T-helper 1 cell (primary cell): ENCODE measurements at places on chromosomes 4 and X.

DNA sequence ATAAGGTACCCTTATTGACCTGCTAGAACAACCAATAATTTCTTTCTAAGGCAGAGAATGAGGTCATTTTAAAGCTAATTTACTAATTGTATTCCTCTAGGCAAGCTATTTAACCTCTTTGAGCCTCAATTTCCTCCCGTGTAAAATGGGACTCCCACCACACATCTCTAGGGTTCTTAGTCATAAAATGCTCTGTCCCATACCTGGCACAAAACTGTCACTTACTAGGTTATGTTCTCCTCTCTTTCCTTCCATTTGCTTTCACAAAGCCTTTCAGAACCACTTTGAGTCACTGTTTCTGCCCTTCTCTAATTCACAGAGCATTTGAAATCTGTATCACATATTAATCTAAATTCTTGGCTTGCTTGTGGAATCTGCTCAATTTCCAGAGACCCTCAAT, 2.4 kb upstream of the GPR82 start:
- DNase-seq = no peak

- DNase-seq = peak; percentile 86
Observed at GRCh38 chr4:139554893-139555704, 920 bp downstream of the SETD7 start.

DNA sequence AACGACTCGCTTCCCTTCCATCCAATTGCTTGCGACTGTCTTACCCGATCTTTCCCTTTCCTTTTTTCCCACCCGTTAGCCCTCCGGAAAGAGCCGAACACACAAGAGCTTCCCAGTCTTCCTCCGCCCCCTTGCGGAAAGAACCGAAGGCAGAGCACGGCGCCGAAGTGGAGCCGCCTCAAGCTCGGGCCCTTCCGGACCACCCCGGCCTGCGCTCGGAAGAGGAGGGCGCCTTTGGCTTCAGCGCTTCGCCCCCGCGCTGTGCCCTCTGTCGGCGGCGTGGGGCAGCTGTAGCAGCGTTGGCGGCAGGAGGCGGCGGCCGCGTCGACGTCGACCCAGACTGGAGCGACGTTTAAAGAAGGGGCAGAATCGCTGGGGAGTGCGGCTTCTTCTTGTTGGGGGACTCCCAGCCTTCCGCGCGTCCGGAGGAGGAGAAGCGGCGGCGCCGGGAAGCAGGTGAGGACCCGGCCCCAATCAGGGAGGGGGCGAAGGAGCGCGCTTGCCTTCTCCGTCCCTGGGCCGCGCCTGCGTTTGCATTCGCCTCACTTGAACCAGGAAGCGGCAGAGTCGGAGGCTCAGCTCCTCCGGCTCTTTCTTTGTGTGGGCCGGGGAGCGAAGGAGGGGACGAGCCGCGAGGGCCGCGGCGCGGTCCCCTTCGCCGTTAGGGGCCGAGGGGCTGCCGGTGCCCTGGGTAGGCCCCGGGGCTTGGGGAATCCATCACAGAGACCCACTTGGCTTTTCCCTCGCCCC, at the start of gene ZBTB33:
ZBTB33 (plus strand) TSS at position 291 of the 750 bp plus-strand sequence. CDS start 2,604 bp downstream, outside the sequence.
- DNase-seq = peak; percentile 82

- no peak for DNase-seq
Observed at GRCh38 chrX:16213961-16214360, 46.7 kb downstream of the MAGEB17 start.

GRCh38 chr4:37652747-37653527, 33.2 kb downstream of the RELL1 start:
- DNase-seq = no peak

DNA sequence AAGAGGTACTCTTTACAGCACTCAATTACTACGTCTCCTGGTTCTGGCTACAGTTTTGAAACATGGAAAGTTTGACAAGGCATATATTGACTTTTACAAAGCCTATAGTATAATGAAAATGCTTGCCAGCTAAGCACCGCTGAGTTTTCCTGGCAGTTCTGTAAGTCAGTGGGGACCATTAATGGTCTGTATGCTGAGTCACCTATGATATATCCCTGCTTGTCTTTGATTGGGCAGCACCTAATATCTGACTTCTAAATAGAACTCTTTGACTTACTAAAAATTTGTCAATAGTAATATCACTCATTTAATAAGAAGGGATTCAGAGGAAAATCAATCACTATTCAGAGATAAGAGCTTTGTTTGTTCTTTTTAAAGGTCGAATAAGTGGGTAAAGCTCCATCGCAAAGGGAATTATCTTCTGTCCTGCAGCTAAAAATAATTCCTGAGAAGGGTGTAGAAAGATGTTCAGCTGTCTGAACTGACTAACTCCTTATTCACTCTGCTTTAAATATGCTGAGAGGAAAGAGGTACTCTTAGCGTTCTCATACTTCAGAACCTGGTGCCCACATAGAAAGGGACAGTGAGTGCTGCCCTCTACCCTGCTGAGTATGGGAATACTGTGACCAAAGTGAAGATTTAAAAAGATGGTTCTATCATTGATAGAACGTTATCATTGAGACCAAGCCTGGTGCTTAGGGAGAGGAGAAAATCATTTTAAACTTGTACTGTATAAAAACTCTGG, 959 bp downstream of the SMPX start:
- no peak for DNase-seq

- no peak for DNase-seq
Observed at GRCh38 chr4:47863486-47863885, 25.6 kb upstream of the CORIN start.

GRCh38 chr4:7206911-7207567, 14.7 kb downstream of the SORCS2 start:
- no peak for DNase-seq
